ENCODE measurements at places on chromosomes 3 and 15.

DNA sequence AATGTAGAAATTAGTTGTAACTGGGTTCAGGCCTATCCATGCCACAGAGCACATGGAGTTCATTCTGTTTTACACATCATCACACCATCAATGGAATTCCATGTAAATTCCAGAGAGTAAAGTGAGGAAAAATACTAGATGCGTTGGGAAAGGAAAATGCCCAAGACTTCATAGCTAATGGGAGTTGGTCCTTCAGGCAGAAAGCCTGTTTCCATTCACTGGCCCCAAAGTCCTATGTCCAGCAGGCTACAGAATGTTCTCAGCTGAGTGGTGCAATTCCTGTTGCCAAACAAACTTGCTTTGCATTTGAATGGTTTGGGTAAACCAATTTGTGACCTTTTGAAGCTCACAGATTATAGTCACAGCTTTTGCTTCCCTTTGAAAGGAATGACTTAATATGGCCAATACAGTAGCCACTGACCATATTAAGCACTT, 164.6 kb upstream of the PFN2 start:
- DNase-seq: no peak

DNA sequence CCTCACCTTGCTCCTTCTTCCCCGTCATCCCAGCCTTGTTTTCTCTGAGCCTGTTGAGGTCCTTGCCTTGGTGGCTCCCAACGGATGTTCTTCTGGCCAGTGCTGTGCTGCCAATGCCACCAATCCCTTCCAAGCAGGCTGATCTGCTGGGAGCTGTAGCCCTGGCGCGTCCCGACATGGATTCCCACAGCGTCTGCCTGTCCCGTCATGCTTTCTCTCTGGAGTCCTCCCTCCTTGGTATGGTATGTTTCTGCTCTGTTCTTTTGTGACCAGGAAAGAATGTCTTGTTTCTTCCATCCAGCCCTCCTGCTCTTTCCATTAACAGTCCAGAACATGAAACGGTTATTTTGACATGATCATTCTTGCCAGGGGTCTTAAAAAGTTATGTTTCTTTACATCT, 10.0 kb downstream of the LIMD1 start:
- no peak for DNase-seq

- DNase-seq: no peak
Measured at GRCh38 chr3:186080849-186081438, 27.9 kb downstream of the ETV5 start.

GRCh38 chr3:182787302-182788036, 5.8 kb upstream of the ATP11B start:
- DNase-seq: no peak

- DNase-seq: no peak
Measured at GRCh38 chr3:185999221-185999620, 61.4 kb upstream of the TRA2B start.

- no peak for DNase-seq
Measured at GRCh38 chr15:45199136-45199810, 11.5 kb upstream of the SHF start.

DNA sequence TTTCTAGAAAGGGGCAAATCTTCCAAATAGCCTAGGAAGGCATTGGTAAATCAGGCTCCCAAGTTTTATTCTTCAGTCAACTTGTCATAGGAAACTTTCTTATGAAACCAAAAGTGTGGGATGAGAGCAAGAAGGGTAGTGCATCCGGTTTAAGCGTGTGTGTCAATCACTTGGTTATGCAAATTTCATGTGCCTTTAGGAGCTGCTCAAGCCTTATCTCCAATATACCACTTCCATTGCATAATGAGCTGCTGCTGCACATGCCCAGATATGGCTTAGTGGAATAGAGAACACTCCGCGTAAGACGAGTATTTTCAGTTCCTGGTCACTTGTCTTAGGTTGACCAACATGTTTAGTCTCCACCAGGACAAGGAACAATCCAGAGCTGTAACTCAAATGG, 242.1 kb downstream of the CBLB start:
- no peak for DNase-seq

DNA sequence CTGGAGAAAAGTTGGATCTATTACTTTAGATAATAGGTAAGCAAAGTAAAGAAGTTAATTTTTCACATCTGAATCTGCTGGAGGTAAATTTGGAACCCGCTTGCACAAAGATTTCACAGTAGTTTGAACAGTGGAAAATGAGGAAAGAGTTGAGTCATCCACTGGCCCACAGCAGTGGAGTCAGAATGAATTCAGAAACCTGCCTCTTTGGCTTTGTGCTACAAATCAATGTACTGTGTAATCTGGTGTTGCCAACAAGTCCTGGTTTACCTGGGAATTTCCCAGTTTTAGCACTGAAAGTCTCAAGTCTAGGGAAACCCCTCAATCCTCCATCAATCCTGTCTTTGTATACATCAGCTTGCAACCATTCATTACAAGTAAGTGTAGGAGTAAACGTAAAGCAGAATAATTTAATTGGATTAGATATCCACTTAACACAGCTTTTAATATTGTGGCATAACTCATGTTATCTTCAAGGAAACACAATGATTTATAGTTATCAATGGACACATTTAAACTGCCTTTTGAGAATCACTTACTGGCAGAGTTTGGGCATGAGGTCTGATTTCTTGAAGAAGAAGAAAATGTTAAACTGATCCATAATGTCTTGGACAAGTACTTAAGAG, 100.6 kb downstream of the DCLK3 start:
- DNase-seq: no peak

GRCh38 chr3:41525303-41526064, 326.2 kb downstream of the CTNNB1 start:
- DNase-seq: no peak

- no peak for DNase-seq
Measured at GRCh38 chr3:15458212-15458780, 30.9 kb downstream of the EAF1 start.

GRCh38 chr15:70633103-70633831, 130.1 kb downstream of the UACA start:
- DNase-seq: no peak

DNA sequence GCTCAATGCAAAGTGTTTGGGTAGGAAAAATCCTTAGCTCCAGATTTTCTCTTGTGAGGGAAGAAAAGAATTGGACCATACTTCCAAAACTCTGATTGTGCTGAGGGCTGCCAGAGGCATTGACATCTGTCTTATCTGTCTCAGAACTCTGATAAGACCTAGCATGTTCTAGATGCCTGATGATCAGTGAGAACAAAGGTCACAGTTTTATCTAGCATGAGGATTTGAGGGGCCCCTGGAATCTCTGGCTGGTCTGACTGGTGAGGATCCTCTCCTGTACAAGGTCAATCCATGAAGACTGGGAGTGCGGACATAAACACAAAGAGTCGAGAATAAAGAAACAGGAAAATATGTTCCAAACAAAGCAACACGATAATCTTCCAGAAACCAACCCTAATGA, 40.1 kb downstream of the GPR149 start:
- no peak for DNase-seq

- no peak for DNase-seq
Measured at GRCh38 chr15:89104172-89104564, 15.9 kb downstream of the ABHD2 start.

- DNase-seq: no peak
Measured at GRCh38 chr3:162558016-162558415, 1061.4 kb downstream of the OTOL1 start.

- no peak for DNase-seq
Measured at GRCh38 chr3:126540342-126540849, 16.4 kb downstream of the CHST13 start.

DNA sequence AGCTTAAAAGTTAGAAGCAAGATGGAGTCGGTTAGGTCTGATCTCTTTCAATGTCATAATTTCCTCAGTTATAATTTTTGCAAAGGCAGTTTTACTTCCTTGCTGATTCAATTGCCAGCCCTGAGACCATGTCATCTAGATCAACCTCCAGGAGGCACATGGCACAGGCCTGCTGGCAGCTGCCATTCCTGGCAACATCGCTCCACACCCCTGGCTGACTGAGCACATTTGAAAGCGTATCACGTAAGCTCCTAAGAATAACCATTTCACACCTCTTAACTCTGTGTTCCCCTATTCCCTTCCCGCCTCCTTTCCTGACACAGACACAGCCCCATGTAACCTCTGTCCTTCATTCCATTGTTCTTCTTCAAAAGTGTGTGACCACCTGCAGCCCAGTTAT, 313.9 kb upstream of the CTNNB1 start:
- no peak for DNase-seq

GRCh38 chr3:45261333-45262110, 35.4 kb upstream of the TMEM158 start:
- DNase-seq: no peak

DNA sequence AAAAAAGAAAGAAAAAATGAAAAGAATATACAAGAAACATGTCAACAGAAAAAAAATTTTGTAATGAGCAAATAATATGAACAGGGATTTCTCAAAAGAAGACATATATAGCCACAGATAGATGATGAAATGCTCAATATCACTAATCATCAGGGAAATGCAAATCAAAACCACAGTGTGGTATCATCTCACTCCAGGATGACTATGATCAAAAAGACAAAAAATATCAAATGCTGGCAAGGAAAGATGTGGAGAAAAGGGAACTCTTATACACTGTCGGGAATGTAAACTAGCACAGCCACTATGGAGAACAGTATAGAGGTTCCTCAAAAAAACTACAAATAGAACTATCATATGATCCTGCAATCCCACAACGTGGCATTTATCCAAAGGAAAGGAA, 94.1 kb downstream of the C3orf70 start:
- no peak for DNase-seq

GRCh38 chr3:56825567-56826438, 24.1 kb upstream of the ARHGEF3 start:
- no peak for DNase-seq

- DNase-seq: no peak
Measured at GRCh38 chr15:92745845-92746271, 90.3 kb upstream of the FAM174B start.

GRCh38 chr15:100207053-100207452, 134.7 kb downstream of the ADAMTS17 start:
- no peak for DNase-seq

- DNase-seq: peak; percentile 69
Measured at GRCh38 chr3:79729096-79729495, 38.7 kb downstream of the ROBO1 start.

- peak; percentile 82 for DNase-seq
Measured at GRCh38 chr15:52139599-52140462, 27.3 kb upstream of the BCL2L10 start.

All from BE2C (cell line).